Stimulated activated CD4-positive, alpha-beta T cell treated with anti-CD3 and anti-CD28 coated beads, TNF-alpha, amount 100 ng/mL, for 4 hours (primary cell): ENCODE measurements at places on chromosomes 7 and 10.

GRCh38 chr10:102678842-102679289 lies 34.6 kb downstream of the TRIM8 start:
- DNase-seq: no peak

DNA sequence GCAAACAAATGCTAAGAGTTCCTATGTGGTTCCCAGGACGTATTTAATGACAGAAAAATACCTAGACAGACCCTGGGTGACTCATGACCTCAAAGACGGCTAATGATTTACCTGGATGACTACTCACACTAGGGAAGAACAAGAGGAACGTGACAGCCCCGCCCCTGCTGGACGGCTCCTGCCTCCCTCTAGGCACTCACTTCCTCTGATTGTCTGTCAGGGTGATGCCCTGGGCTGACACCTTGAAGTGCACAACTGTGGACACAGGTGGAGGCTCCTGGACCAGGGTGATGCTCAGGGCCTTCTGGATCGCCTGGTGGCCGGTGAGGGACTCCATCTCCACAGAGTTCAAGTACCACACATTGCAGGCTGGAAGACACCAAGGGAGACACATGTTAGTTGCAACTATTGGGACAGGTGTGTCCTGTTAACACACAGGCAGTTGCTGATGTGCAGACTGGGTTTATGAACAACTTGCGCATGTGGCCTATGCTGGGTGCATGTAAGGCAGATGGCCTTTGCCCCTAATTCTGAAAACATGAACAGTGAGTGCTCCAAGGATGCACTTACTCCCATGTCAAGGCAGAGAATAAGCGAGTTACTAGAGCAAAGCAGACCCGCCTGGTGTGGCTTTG lies 298.3 kb downstream of the TNS3 start:
- DNase-seq: no peak

- DNase-seq: no peak
Observed at GRCh38 chr7:2700141-2700850, 12.3 kb downstream of the AMZ1 start.

GRCh38 chr7:143229054-143229790 lies 7.4 kb downstream of the TAS2R40 start:
- no peak for DNase-seq

DNA sequence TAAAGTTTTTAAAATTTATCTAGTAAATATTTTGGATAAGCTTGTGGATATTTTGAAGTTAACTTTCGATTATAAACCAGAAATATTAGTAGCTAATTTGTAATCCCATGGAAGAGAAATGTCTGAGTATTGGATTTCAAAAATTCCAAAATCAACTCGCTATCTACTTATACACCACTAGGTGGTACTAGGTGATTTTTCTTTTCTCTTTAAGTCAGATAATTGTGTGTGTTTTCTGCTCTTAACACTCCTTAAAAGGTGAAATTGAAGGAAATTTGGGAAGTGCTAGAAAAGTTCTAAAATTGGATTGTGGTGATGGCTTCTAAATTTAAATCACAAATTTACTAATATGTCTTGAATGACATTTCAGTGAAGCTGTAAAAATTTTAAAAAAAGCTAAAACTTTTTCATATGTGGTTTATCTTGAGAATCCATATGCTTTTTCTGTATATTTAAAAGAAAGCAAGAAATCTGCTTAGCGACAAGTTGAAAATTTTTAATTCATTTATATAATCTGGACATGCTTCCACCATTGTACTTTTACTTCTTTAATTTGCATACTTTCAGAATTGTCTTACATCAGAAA lies 90.2 kb downstream of the IPMK start:
- no peak for DNase-seq

- no peak for DNase-seq
Observed at GRCh38 chr10:98411166-98411565, 3.8 kb downstream of the PYROXD2 start.

- DNase-seq: no peak
Observed at GRCh38 chr10:19500959-19501358, 315.3 kb upstream of the PLXDC2 start.

GRCh38 chr10:17430647-17431355 lies 23.6 kb downstream of the ST8SIA6 start:
- peak; percentile 51 for DNase-seq

- DNase-seq: no peak
Observed at GRCh38 chr7:75756991-75757676, 14.9 kb downstream of the CCL26 start.

DNA sequence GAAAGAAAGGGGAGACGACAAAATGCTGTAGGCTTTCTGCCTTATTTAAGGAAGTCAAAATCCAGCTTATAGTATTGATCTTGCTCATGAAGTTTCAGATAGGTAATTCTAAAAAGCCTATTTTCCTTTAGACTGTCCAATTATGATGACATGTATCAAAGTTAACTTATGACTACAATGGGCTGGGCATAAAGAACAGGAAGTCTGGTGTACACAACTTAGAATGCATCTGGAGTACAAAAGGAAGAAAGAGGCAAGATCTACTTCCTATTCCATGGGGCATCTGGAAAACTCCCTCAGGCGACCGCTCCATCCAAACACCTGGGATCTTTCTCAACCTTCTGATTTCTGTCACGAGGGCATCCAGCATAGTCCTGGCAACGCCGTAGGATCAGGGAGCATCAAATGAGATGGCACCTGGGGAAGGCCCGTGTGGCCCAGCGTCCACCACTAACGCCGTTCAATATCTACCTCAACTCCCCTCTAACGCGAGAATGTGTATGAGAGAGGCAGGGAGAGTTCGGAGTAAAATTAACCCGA lies 512 bp downstream of the FAM24B start:
- no peak for DNase-seq

DNA sequence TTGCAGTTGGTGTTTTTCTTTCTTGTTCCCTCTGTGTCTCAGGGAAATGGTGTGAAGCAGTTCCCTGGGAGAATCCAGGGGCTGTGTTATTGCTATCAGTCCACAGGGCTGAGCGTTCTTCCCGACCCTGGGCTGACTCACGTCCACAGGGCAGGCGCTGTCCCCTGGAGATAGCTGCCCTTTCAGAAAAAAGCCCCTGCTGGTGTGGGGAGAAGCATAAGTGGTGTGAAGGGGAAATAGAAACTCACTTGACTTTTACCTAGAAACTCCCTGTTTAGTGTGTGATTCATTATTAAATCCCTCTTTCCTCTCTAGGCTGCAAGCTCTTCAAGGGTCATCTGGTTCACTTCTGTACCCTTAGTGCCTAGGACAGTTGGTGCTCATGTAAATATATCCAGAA lies 63.3 kb upstream of the SMNDC1 start:
- DNase-seq: no peak

- no peak for DNase-seq
Observed at GRCh38 chr7:145633513-145633912, 483.1 kb upstream of the CNTNAP2 start.

DNA sequence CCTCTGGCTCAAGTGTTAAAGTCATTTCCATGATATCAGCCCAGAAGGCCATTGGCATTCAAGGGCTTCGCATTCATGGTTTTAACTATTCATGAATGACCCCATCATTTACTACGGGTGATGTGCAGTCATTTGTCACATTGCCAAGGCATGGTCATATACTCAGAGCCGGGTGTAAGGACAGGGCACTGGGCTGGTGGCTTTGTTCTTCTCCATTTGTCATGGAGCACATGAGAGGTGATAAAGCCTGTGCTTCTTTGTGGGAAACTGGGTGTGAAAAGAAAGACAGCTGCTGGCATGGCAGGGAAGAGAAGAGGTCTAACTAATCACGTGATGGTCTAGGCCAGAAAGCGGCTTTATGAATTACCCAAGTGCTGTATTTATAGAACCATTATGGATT lies 132.2 kb upstream of the PLXNA4 start:
- DNase-seq: no peak

GRCh38 chr7:146414937-146415336 lies 298.3 kb downstream of the CNTNAP2 start:
- DNase-seq: no peak

DNA sequence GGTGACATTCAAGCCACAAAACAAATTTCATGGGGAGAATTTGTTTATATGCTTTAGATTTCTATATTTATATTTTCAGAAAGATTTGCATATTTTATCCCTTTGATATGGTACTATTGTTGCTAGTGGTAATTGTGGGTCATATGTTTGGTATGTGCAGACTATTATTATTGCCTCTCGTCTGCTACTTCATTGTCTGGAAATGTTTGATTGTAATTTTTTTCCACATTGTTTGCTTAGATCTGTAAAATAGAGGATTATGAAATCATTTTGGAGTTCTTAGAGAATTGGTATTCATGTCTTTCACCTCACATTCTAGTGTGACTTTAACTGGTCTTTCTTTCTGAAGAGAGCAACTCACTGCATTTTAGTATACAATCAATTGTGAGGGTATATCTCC lies 44.7 kb downstream of the MYO3A start:
- no peak for DNase-seq

- no peak for DNase-seq
Observed at GRCh38 chr10:3926675-3927525, 141.9 kb upstream of the KLF6 start.

GRCh38 chr7:15998617-15999016 lies 312.1 kb upstream of the MEOX2 start:
- DNase-seq: no peak

DNA sequence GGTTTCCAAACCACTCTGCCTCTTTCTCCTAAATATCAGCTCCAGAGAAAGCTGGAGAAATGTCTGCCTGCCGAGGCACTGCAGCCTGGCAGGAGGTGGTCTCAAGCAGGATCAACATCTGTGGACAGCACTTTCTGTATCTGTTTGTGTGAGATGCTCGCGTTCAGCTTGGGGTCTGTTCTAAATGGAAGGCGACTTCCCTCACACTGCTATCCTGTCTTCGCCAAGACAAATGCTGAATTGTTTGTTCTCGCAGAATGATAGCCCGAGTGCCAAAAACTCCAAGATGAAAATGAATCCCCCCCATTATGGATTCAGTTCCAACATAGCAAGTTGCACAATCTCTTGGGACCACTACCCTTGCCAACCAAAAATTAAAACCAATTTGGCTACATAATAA lies 72.2 kb upstream of the PALS2 start:
- DNase-seq: no peak

DNA sequence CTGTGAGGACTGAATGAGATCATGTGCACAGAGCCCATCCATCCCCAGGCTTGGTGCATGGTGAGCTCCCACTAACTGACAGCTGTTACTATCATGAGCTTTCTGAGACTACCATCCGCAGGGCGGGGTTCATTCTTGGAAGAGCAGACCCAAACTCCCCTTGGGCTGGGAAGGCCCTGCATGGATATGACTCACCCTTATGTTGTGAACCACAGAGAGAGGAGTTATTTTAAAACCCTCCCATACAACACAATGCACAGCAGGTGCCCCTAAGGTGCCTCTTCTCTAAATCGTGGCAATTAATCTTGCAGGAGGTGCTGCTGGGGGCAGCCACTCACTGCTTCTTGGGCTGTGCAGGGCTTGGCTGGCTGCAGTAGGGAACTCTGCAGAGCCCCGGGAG lies 219.1 kb downstream of the GFRA1 start:
- no peak for DNase-seq

DNA sequence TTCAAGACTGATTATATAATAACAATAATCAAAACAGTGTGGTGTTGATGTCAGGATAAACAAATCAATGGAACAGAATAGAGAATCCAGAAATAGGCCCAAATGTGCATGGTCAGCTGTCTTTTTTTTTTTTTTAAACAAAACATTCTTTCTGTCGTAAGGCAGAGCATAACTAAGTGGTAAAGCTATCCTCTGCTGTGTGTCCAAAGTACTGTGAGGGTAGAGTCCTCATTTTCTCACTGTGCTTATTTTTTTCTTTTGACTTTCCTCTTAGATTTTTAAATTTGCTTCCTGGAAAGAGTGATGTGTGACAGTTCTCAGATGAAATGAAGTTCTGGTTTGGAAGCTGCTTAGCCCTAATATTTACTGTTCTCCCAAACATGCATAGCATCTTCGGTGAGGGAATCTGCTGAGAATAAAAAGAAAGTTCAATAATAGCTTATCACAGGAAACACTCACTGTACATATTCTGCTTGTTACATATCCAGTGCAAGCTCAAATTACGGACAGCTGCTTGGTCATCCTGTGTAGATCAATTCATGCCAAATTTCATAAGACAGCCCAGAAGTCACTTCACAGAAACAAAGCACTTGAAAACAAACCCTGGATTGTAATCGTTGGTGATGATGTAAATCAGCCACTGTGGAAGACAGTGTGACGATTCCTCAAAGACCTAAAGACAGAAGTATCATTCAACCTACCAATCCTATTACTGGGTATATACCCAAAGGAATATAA lies 423.9 kb downstream of the NEBL start:
- no peak for DNase-seq

- no peak for DNase-seq
Observed at GRCh38 chr7:326273-326672, 36.3 kb downstream of the FOXL3 start.

DNA sequence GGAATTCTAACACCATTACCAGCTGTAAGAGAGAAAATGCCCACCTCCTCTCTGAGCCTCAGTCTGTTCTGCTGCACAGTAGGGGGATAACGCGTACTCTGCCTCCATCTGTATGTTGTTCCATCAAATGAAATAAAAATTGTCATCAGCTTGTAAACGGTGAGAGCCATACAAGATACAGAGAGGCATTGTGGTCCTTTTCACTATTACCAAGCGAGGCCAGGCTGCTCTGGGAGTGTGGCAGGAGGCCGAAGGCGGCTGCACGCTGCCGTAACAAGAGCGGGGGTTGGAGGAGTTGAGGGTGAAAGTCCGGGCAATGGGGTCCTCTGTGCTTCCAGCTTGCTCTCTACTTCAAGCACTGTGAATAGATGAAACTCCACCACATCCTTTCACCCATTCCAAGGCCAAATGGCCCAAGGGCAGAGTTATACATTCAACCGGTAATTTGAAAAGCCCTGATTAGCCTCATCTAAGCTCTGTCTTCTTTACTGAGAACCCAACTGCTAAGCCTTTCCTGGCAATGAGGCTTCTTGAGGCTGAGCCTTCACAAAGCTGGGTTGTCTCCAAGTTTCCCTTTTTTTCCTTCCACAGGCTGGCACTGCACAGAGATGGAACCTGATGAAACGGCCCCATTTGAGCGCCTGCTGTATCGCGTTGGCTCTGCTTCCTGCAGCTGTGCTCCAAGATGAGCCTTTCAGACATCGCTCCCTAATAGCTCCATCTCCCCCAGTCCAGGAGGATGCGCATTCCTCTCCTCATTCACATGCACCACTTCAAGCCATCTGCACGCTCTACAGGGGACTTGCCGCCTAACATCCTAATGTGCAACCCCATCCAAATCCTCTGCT lies 47.2 kb downstream of the PYROXD2 start:
- no peak for DNase-seq

DNA sequence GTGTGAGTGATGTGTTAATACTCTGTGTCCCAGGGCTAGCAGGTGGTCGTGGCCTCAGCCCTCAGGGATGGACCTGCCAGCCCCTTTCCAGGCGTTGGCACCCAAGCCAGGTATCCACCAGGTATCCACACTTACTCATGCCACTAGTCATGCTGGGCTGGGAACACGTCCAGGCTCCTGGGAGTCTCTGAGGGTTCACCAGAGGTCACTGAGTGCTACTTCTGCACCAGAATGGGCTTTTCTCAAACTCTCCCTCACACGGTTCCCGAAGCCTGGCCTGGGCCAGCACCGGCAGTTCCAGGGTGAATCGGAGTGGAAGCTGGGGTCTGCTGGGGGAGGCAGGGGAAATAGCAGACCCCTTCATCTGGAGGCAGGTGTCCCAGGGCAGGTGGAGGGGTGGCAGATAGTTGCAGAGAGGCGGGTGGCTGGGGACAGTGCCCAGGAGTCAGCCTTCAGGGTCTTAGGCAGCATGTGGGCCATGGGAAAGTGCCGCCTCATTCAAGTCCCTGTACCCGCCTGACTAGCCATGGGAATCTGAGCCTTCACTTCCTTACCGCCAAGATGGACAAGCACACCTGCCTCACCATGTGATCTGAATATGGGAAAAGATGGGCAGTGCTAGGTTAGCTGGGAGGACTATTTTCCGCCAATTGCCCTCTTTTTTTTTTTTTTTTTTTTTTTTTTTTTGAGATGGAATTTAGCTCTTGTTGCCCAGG lies 95.5 kb upstream of the GTF2I start:
- no peak for DNase-seq
